ENCODE measurements at places on chromosomes 4 and X.

- DNase-seq, result no peak
Measured at GRCh38 chr4:3293401-3294391, 875 bp downstream of the RGS12 start.

- DNase-seq, result no peak
Measured at GRCh38 chr4:47862297-47862696, 24.4 kb upstream of the CORIN start.

DNA sequence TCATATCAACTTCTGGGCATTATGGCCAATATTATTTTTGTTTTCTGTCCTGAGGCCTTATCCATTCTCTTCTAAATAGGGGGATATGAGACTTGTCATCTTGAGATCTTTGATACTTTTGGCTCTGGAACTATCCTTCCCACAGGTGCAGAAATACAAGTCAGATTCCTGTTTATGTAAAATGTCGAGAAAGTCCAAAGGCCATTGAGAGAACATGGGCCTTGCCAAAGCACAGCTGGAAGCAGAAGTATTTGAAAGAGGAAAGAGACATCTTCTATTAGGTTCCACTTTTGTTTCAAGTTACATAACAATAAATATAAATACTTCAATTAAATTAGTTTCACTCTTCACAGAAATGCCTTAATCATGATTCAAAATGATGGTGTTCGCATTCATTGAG, 20.8 kb upstream of the PRSS48 start:
- no peak for DNase-seq

- peak; percentile 24 for DNase-seq
Measured at GRCh38 chrX:153970357-153971123, 1.1 kb downstream of the HCFC1 start.

DNA sequence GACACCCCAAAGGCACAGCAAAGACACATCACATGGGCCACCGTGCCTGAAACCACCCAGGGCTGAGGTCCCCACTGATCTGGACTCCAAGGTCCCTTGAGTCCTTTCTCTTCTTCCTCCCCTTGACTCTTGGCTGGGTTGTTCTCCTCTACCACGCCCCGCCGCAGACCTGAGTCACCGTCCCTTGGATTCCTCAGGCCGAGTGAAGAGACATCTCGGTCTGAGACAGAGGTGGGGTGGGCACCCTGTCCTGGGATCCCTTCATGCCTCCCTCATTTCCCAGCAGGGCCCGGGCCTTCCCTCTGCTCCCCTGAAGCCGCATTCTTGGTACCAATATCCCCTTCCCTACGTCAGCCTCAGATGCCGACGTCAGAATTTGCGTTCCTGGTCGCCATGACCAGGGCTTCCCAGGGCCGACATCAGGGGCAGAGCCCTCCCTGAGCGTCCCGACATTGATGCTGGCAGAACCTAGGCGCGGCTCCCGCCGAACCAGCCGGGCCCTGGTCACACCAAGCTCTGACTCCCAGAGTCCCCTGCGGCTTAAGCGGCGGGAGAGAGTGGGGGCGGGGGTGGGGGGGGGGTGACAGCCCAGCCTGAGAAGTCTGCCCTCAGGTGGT, 498 bp downstream of the MAGEA10 start:
- DNase-seq, result no peak

DNA sequence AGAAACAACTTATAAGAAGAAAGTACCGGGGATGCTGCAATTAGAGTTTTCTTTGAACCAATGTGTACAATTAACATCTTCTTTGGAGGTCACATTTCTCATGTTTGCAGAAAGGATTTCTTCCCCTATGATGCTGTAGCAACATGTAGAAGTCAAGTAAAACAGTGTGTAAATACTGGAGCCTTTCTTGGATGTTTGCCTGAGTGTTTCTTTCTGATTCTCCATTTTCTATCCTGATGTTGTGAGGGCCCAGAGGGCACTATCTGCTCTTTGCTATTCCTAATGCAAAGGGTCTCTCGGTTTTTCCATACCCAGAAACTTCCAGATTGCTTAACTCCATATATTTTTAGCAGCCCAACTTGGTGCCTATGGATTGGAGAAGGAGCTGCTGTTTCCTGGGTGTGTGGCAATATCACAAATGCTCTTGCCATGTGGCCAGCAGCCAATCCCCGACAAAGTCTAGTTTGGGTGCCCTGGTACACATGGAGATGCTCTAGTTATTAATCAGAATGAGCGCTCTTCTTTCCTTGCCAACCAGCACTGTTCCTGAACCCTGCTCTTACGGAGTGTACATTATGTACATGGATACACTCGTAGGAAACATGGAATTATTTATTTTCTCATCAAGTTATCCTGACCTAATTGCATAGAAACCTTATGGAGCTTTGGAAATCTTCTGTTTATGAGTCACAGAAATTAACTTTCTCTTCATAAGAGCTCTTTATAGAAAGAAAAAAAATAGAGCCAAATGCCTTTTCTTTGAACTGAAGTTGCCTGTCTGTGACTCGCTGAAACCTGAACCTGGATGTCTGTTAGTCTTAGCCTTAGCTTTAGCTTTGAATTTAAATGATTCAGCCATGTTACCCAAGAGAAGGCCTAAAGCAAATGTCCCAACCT, 67.0 kb upstream of the GPC4 start:
- peak; percentile 12 for DNase-seq

- DNase-seq, result peak; percentile 83
Measured at GRCh38 chr4:101695176-101695575, 95.4 kb upstream of the BANK1 start.

- peak; percentile 72 for DNase-seq
Measured at GRCh38 chr4:106762666-106763443, 273.3 kb downstream of the DKK2 start.

DNA sequence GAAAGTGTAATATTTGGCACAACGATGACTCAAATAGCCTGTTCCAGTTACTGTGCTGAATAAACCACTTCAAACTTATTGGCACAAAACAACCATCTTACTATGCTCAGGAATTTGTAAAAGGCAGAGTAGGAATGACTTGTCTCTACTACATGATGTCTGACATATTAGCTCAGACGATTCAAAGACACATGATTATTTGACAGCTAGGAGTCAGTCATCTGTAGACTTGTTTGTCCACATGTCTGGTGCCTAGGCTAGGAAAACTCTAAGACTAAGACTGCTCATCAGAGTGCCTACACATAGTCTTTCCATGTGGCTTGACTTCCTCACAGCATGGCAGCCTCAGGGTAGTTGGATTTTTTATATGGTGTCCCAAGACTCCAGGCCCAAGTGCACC, 154.5 kb downstream of the FANCB start:
- DNase-seq, result no peak

GRCh38 chrX:102341867-102342266, 94.9 kb downstream of the NXF2 start:
- no peak for DNase-seq

- DNase-seq, result peak; percentile 2
Measured at GRCh38 chrX:87727620-87728019, 210.0 kb downstream of the KLHL4 start.

- no peak for DNase-seq
Measured at GRCh38 chr4:140020457-140021361, 133.3 kb downstream of the MAML3 start.

- no peak for DNase-seq
Measured at GRCh38 chrX:126820700-126821420, 1.3 kb downstream of the PRR32 start.

- DNase-seq, result no peak
Measured at GRCh38 chr4:88629826-88630225, 37.5 kb downstream of the HERC3 start.

GRCh38 chr4:40350627-40351227, 15.6 kb downstream of the CHRNA9 start:
- no peak for DNase-seq

DNA sequence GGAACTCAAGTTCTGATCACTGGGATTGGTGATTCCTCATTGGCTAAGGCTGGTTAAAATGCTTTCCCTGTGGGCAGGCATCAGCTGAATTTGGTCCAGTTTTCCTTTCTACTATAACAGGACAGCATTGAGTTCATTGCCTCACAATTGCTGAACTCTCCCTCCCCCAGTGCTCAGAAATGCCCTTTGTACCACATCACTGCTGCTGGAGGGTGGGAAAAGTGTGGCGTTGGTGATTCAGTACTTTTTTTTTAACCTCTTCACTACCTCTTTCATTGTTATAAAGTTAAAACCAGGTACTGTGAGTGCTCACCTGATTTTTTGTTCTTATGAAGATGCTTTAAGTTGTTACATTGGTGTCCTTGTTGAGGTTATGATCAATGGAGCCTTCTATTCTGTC, 69.3 kb upstream of the IL2 start:
- no peak for DNase-seq

DNA sequence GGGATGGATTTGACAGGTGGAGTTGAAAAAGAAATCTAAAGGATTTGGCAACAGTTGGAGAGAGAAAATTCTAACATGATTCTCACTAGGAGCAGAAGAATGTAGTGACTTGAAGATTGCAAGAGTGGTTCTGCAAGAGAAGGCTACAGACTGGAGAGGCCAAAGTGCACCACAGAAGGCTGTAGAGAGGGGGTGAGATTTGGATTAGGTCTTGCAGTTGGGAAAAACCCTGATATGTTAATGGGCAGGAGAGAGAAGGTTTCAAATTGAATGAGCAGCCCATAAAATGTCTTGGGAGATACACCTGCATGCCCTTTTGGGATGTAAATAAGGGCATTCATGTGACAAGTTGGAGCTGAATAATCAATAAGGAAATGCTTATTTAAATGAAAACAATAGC, 14.7 kb upstream of the VEGFD start:
- no peak for DNase-seq

- DNase-seq, result no peak
Measured at GRCh38 chr4:76001700-76002099, 5.6 kb downstream of the CXCL9 start.

DNA sequence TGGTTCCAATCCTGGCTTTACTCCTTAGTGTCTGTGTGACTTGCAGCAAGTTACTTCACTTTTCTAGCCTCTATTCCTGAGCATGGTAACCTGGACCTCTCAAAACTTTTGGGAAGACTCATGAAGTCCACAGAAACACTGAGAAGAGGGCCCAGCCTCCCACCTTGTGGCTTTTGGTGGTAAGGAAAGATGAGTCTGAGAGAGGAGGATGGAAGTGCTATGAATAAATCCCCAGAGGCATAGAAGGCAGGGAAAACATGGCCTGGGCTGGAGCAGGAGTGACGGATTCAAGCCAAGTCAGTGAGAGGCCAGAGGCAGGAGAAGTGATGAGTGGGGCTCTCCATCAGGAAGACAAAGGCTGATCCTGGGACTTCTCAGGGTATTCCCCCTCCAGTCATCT, 10.9 kb upstream of the MAGEA4 start:
- DNase-seq, result no peak
